ENCODE measurements at places on chromosomes 12 and 14. TPM values are rescaled to one million over a fixed set of nuclear protein-coding genes. Genes with fewer than 3 reads are reported as not detected.

GRCh38 chr12:96416033-96416799, 16.0 kb upstream of the CDK17 start:
- no peaks in the 10 kb centered on the region for H3K36me3 ChIP-seq
- H3K27me3 ChIP-seq, result no peaks in the 10 kb centered on the region
- H3K4me1 ChIP-seq, result no peaks in the 10 kb centered on the region
- DNase-seq, result no peak
- H3K27ac ChIP-seq, result no peak overlapping the region
- no peak overlapping the region for H3K4me3 ChIP-seq

POLR3B gene
- 15.0 TPM for total RNA-seq

GRCh38 chr12:24815114-24815423, 133.8 kb downstream of the BCAT1 start:
- no peaks in the 10 kb centered on the region for H3K27me3 ChIP-seq
- no peaks in the 10 kb centered on the region for H3K36me3 ChIP-seq
- no peak overlapping the region for H3K4me3 ChIP-seq
- no peak for DNase-seq
- no peak overlapping the region for H3K27ac ChIP-seq

DNA sequence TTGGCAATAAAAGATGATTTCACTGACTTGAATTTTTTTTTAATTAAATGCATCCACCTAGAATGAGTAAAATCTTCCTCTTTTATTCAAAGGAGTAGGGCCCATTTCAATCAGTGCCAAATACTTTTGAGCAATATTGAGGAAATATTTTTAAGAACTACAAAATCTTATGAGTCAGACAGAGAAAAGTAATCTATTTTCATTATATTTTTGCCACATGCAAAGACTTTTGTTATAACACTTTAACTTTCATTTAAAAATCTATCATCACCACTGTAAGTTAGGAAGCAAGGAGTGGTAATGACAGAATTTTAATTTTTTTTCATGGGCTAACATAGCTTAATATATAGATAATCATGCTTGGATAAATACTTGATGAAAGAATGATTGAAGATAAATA, 345.2 kb upstream of the KITLG start:
- H3K27ac ChIP-seq, result no peak overlapping the region
- H3K4me1 ChIP-seq, result no peaks in the 10 kb centered on the region
- DNase-seq, result no peak
- H3K4me3 ChIP-seq, result no peak overlapping the region

CRIP2 gene
- total RNA-seq, result 61.9 TPM

GRCh38 chr14:88016768-88017167, 11.8 kb downstream of the GPR65 start:
- no peak overlapping the region for H3K27ac ChIP-seq
- DNase-seq, result no peak
- H3K36me3 ChIP-seq, result no peaks in the 10 kb centered on the region
- no peak overlapping the region for H3K4me3 ChIP-seq

KCNH5 gene
- 3.2 TPM for total RNA-seq

DNA sequence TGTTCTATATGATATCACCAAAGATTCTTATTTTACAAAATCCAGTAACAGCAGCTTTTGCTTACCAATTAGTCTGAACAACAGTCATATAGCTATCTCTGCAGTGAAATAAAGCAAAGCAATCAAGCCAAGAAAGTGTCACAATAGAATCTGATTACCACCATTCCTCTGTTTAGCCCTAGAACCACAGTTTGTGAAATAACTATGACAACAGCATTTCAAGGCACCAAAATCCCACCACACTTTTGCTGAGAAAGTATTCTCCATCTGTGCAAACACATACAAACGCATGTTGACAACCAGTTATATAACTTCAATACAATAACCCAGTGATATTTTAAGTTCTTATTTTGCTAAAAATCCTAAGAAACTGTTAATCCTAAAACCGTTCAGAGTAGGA, 7.4 kb downstream of the PPP1R13B start:
- H3K4me3 ChIP-seq, result no peak overlapping the region
- H3K27ac ChIP-seq, result no peak overlapping the region
- DNase-seq, result no peak
- H3K36me3 ChIP-seq, result no peaks in the 10 kb centered on the region
- H3K27me3 ChIP-seq, result no peaks in the 10 kb centered on the region
- H3K4me1 ChIP-seq, result no peaks in the 10 kb centered on the region

- no peak for DNase-seq
- no peak overlapping the region for H3K27ac ChIP-seq
- no peaks in the 10 kb centered on the region for H3K36me3 ChIP-seq
- no peaks in the 10 kb centered on the region for H3K4me1 ChIP-seq
Observed at GRCh38 chr12:96130396-96131059, 63.6 kb upstream of the ELK3 start.

- H3K27ac ChIP-seq, result no peak overlapping the region
- DNase-seq, result no peak
- no peaks in the 10 kb centered on the region for H3K36me3 ChIP-seq
- no peaks in the 10 kb centered on the region for H3K4me1 ChIP-seq
Observed at GRCh38 chr14:56023661-56024081, 94.5 kb upstream of the PELI2 start.

FOXN4 gene
- 0.22 TPM for total RNA-seq

DNA sequence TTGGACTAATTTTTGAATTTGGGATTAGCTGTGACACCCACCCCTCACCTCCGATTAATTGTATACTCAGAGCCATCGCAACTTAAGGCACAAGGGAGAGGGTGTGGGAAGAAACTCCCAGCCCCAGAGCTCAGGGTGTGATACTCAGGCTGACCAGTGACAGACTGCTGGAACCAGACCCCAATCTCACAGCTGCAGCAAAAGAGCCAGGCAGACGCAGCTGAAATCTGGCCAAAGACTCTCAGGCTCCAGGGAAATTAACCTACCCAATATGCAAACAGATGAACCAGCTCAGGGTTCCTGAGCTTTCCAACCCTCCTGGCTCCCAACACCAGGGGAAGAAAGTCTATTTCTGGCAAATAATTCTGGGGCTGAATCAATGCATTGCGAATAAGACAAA, 30.5 kb downstream of the ANAPC7 start:
- DNase-seq, result no peak
- peak overlapping the region; percentile 10 for H3K27ac ChIP-seq

GRCh38 chr12:94149119-94149780, 873 bp downstream of the PLXNC1 start:
- H3K4me1 ChIP-seq, result no peaks in the 10 kb centered on the region
- H3K27me3 ChIP-seq, result peaks cover 10% of the 10 kb centered on the region
- H3K4me3 ChIP-seq, result peak overlapping the region; percentile 72
- no peaks in the 10 kb centered on the region for H3K36me3 ChIP-seq

- H3K27me3 ChIP-seq, result no peaks in the 10 kb centered on the region
- no peak overlapping the region for H3K4me3 ChIP-seq
- DNase-seq, result no peak
Observed at GRCh38 chr12:115481141-115481540, 796.4 kb downstream of the MED13L start.

- H3K36me3 ChIP-seq, result no peaks in the 10 kb centered on the region
- H3K27me3 ChIP-seq, result no peaks in the 10 kb centered on the region
- no peak overlapping the region for H3K4me3 ChIP-seq
- DNase-seq, result no peak
- no peak overlapping the region for H3K27ac ChIP-seq
- H3K4me1 ChIP-seq, result peaks cover 23% of the 10 kb centered on the region
Observed at GRCh38 chr12:32504591-32504990, 105.2 kb downstream of the FGD4 start.

DNA sequence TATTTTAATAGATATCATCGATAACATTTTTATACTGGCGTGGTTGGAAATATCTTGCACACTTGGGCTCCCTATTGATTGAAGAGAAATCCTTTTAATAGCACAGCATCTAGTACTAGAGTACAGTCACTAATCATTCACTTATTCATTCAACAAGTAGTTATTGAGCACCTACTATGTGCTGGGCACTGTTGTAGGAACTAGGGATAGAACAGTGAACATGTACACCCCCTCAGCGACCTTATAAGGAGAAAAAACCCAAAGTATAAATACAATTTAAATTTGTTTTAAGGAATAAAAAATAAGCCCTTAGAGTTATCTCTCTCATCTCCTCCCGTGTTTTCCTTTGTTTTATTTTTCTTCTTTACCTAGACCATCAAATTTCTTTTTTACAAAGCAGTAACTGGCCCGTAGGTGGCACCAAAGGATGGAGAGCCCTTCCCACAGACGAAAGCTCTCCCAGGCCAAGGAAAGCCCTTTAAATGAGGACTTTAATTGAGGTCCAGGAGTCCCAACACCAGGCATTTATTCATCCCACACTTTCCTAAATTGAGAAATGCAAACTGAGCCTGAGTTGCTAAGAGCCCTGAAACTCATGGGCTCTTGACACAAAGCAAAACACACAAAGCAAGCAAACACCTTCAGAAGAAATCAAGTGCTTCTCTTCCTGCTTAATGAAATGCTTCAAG, 29.0 kb downstream of the PEBP1 start:
- H3K27me3 ChIP-seq, result no peaks in the 10 kb centered on the region
- H3K4me3 ChIP-seq, result no peak overlapping the region
- H3K36me3 ChIP-seq, result peaks cover 49% of the 10 kb centered on the region

GRCh38 chr12:57733928-57734327, 4.6 kb downstream of the AGAP2 start:
- H3K27ac ChIP-seq, result no peak overlapping the region
- H3K27me3 ChIP-seq, result peaks cover 37% of the 10 kb centered on the region
- H3K4me1 ChIP-seq, result peaks cover 25% of the 10 kb centered on the region
- no peaks in the 10 kb centered on the region for H3K36me3 ChIP-seq

All from adrenal gland (tissue), 19 donors.